ENCODE measurements at places on chromosomes 12 and 14.

DNA sequence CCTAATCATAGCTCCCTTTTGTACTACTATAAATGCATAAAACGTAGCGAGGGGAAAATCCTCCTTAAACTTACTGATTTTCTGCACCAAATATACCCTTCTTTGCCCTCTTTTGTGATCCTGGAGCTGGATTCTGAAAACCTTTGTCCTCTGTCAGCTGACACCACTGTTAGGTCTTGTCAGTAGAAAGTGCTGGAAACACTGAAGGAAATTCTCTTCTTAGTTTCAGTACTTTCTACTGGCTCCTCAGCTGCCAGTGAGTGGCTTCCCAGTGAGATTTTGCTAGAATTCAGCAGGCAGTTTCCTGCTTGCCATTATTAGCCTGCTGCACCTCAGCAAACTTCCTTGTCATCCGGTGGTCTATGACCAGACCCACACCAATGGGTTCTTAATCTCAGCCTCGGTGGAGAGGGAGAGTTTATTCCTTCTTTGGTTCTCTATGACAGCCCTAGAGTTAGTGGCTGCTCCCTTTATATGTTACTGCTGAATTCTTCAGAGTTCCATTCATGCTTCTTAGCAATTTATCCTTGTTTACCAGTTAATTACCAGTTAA, 476.2 kb downstream of the FSCB start:
- DNase-seq = no peak

DNA sequence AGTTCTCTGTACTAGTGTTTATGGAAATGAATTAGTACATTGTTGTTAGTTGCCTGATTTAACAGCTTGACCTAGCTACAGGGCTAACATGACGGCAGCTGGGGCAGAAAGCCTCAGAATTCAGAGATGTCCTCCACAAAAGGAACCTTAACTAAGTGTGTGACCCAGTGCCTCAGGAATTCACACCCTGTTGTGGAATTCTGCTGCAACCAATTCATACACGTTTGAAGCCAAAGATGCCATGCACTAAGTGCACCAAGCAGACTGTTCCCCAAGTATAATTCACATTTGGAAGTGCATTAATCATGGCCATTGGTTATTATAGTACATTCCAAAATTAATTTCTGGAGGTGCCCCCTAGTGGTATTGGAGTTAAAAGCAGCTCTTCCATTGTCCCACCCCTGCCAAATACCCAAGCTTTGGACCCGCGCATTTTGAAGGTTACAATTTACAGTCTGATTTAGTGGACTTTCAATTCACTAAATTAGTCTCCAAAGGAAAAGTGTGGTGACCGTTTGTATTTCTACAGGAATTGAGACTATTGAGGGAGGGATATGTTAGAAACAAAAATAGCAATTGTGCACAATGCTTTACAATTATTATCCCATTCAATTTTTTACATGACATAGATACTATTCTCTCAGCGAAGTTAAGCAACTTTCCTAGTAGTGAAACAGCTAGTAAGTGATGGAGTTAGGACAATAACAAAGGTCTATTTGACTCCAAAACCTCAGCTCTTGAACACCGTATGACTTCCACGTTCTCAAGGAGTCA, 85.9 kb downstream of the PAX9 start:
- DNase-seq = no peak

DNA sequence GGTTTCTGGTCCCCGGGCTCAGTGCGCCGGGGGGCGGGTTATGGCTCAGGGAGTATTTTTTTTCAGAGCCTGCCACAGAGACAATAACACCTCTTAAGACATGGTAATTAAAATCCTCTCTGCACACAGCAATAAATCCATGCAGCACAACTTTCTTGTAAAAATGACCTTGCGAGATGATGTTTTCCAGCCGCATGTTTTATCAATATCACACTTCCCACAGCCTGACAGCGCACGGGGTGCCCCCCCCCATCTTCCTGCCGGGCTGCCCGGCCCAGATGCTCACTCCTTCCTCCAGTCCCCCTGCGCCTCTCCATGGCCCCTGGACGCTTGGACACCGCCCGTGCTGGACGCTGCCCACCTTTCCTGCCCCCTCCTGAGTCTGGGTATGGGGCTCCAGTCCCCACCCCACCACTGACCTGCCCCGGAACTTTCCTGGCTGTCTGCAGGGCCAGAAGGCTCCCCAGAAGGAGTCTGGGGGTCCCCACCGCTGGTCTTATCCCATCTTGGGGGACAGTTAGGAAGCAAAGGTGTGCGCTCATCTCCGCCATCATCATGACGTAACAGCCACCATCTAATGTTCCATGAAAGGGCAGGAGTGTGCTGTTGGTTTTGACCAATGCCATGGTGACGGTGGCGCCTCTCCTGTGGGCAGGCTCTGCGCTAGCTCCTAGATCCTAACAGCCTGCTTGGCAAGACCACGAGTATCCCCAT, 182.9 kb downstream of the KIF26A start:
- DNase-seq = no peak

DNA sequence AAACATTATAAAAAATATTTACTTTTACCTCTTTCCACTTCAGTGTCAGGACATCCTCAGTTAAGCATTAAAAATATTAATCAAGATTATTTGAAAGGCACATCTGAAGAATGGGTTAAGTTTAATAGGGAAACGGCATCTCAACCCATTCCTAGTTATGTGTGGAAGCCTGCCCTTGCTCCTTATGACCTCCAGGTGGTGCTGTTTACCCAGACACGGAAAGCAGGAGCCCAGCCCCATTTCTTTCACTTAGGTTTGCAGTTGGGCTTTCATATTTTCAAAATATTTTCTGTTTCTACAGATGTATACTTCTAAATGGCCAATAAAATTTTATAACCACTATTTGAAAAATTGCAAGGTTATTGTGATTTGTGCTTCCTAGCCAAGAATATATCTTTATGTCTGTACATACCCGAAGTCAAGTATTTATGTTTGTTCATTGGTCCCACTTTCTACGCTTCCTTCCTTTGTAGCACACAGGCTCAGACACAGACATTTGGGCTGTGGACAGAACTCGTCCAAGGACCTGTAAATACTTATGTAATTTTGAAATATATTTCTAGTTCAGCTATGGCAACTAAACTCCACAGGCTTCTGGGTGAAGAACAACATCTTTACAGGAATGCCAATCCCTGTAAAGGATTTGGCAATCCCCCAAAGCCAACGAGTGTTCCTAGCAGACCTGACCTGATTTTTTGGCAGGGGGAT, 247.1 kb downstream of the AKAP6 start:
- DNase-seq = peak; percentile 70

- DNase-seq = peak; percentile 60
Measured at GRCh38 chr12:47825173-47825639, 5.5 kb upstream of the HDAC7 start.

DNA sequence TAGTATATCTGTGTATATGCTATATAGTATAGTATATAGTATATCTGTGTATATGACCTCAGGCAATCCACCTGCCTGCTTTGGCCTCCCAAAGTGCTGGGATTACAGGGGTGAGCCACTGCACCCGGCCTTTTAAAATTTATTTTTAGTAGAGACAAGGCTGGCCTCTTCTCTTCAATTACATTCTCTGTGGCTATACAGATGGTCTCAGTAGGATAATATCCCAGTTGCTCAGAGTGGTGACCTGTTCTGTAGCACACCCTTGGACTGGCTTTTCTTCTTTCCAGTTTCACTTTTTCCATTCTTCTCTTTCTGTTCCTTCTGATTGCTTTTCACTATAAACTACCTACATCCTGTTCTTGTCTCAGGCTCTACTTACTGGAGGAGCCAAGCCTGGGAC, 3.1 kb upstream of the NFATC4 start:
- DNase-seq = no peak

GRCh38 chr12:101855976-101856375, 21.4 kb upstream of the DRAM1 start:
- DNase-seq = no peak

DNA sequence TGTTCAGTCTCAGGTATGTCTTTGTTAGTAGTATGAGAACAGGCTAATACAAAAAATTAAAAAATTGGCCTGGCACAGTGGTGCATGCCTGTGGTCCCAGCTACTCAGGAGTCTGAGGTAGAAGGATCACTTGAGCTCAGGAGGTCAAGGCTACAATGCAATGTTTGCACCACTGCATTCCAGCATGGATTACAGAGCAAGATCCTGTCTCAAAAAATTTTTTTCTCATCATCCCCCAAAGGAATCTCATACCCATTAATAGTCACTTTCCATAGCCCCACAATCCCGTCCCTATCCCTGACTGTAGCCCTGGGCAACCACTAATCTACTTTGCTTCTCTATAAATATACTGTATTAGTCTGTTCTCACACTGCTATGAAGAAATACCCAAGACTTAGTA, 57.8 kb downstream of the TTC8 start:
- DNase-seq = no peak

DNA sequence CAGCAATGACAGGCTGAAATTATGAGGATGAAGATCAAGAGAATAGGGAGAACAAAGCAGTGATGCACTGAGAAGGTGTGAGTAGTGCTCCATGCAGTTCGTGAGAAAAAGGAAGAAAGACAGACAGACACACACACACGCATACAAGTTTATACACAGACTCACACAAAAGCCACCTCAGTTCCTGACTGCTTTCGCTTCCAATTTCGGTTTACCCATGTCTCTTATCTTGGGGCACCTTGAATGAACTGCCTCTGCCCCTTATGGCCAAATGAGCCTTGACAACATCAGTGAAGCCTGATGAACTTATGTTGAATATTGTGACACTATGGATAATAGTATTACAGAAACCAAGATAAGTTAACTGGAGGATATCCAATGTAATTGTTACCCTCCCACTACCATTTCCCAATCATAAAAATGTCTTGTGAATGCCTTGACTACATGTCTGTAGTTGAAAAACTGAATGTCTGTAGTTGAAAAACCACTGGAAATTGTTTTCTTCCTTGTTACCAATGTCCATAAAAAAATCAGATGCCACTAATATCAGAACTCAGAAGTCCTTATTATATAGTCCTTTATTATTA, 380.4 kb upstream of the DDHD1 start:
- no peak for DNase-seq
